GM23248 (cell line): ENCODE measurements at places on chromosomes 1 and 21. TPM values are rescaled to one million over a fixed set of nuclear protein-coding genes. Genes with fewer than 3 reads are reported as not detected.

IVL gene
- 0.68 and 1.2 TPM in 2 replicates for polyA plus RNA-seq

- no peak for DNase-seq
Observed at GRCh38 chr1:5220421-5220820, 566.0 kb downstream of the AJAP1 start.

- no peak for DNase-seq
Observed at GRCh38 chr1:173447224-173447623, 29.9 kb upstream of the PRDX6 start.

DNA sequence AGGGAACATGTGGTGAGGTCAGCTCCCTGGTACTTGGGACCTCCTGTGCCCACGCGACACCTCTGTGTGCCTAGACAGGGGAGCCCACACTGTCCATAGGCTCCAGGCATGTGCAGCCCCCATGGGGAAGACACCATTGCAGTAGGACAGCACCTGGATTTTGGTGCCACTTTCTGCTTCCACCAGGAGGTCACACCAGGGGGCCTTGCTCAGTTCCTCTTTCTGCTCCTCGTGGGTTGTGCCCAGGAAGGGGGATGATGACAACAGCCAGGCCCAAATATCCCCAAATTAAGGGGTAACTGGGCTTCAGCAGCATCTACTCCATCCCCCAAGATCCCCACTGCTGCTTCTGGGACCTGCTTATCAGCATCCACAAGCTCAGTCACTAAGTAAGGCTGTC, 358.2 kb upstream of the KAZN start:
- DNase-seq, result no peak

S100A3 gene
- polyA plus RNA-seq, result 7.5 and 8.0 TPM in 2 replicates

DNA sequence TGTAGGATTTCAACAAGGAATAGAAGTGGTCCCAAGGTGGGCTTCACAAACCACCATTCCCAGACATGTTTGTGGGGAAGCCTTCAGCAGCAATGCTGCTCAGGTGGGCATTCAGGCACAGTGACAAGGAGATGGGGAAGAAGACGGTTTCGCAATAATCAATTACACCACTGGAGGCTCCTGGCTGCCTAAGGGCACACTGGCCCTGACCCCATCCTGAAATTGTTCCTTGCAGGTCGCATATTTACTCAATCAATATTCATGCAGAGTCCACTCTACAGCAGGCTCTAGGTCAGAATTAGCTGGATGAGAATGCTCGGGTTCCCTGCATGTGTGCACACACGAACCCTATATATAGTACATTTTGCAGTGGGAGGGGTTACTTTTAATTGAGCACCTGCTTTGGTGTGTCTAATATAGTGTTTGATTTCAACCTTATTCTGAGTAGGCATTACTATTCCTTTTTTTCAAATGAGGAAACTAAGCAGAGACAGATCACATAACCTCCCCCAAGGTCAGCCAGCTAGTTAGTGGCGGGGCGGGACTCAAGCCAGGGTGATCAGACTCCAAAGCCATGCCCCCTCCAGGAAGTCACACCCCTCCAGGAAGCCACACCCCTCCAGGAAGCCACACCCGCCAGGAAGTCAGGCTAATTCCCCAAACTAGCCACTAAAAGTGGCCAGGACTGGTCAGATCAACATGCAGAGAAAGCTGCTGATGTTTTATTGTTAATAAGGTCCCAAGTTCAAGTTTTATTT, 106.5 kb downstream of the HLCS start:
- peak; percentile 45 for DNase-seq

- DNase-seq, result no peak
Observed at GRCh38 chr1:93633313-93633712, 48.3 kb downstream of the BCAR3 start.
